Osteocyte (in vitro differentiated cells): ENCODE measurements at places on chromosomes 6 and 20.

GRCh38 chr6:169282043-169282442, 28.4 kb upstream of the THBS2 start:
- no peak for DNase-seq

DNA sequence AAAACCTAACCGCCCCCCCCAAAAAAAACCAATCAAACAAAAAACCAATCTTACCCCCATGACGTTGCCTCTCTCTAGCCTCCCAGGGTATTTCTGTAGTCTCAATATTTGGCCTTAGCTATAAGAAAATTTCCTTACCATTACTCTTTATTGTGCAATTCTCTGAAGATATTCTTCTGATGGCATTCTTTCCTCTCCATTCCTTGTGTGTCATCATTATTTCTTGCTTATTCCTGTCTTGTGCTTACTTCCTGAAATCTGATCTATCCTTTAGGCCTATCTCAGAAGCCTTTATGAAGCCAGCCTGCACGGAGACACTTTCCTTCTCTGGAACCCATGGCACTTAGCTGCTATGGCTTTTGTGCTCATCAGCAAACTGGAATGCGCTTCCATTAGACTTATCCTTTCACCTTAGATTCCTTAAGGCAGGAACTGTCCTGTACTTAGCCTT, 65.9 kb upstream of the DDR1 start:
- no peak for DNase-seq

- DNase-seq = no peak
These were observed 318.0 kb downstream of the RFPL4B start for GRCh38 chr6:112665114-112665513.

- DNase-seq = no peak
These were observed 4.1 kb upstream of the EFHC1 start for GRCh38 chr6:52415917-52416628.

DNA sequence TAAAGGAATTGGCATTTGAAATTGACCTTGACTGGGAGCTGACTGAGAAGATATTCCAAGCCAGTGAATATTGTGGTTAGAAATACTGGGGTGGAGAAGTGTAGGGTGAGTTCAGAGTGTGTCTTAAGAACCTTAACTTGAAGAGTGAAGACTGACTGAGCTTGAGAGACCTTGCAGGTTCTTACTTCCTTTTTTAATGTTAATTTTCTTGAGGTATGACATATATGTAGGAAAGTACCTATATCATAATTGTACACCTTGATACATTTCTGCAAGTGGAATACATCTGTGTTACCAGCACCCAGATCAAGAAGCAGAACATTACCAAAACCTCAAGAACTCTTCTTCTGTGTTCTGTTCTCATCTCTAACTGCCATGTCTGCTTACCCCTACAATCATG, 11.0 kb downstream of the DHX35 start:
- no peak for DNase-seq

DNA sequence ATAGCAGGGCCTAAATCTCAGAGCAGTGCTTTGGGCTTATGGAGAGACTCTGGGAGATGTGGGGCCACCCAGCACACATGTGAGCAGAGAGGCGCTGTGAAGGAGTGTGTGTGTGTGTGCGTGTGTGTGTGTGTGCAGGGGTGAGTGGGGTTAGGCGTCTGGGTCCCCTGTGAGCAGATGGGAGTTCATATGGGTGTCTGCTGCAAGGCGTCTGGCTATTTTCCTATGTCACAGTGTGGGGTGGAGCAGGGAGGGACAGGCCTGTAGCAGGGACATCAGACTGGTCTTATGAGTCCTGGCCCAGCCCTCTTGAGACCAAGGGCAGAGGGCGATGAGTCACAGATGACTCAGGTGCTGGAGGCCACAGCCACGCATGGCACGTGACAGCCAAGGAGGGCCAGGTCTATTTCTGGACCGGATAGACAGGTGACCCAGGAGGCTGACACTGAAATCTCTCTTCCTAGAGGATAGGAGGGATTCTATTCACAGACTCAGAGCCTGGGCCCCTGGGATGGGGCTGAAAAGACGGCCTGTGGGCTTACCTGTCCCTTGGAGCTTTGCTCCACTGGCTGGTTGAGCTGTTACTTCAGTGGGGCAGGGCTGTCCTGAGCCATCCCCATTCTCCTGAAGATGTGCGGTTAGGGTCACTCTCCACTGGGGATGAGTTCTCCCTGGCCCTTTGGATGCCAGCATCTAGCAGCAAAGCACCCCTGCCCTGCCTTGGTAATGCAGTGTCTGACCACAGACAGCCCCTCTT, 28.9 kb downstream of the VEGFA start:
- no peak for DNase-seq

- no peak for DNase-seq
These were observed 1.0 kb downstream of the ARMH2 start for GRCh38 chr6:24797596-24798216.

DNA sequence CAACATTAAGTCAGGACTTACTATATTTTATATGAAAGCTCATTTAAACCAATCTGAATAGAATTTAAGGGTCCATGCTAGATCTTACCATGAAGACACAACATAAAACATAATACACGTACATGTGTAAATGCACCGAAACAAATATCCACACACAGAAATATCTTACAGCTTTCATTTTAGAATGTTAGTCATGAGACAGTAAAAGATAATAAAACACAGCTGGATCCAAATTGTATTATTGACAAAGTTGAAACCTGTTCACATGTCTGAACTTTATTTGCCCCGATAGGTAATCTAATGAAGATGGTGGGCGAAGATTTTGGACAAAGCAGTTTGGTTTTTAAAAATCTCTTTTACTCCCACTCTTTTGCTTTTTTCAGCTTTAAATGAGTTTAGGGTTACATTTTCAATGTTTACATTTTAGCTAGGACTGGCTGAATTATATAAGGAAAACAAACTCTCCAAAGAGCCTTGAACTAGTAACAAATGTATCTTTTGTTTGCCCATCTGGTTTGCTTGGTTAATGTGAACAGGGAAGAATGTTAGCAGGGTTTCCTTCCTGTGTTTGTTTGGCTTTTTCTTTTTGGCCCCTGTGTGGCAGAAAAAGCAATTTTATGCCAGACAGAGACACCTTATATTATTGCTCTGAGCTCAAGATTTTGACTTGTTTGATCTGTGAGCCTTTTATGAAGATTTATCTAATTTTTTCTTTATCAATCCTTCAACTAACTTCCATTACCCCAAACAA, 5.1 kb upstream of the TMEM181 start:
- no peak for DNase-seq

DNA sequence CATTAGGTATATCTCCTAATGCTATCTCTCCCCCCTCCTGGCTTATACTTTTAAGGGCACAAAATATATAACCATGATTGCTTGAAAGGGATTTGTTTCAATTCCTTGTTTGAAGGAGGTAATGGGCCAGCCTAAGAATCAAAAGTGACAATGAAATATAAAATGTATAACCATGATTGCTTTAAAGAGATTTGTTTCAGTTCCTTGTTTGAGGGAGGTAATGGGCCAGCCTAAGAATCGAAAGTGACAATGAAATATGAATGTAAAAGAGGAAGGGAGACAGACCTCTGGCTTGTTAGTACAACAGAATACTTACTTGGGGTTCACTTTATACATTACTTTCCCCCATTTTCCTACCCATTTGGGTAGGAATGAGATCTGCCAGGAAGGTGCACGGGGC, 55.5 kb downstream of the FOXC1 start:
- no peak for DNase-seq

DNA sequence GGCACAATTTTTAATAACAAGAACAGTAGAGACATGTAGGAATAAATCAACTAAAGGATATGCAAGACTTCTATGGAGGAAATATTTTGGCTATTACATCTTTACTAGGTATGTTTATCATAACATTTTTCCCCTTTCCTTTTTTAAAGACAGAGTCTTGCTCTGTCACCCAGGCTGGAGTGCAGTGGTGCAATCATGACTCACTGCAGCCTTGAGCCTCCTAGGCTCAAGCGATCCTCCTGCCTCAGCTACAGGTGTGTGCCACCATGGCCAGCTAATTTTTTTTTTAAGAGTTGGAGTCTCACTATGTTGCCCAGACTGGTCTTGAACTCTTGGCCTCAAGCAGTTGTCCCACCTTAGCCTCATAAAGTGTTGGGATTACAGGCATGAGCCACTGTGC, 37.0 kb downstream of the AKAP7 start:
- no peak for DNase-seq

- DNase-seq = no peak
These were observed 225.3 kb downstream of the THBS2 start for GRCh38 chr6:169028343-169028742.
